GM19239 (cell line): ENCODE measurements at places on chromosomes 12 and 14.

- no peak for DNase-seq
Observed at GRCh38 chr12:127654383-127654985, 612.5 kb upstream of the TMEM132C start.

DNA sequence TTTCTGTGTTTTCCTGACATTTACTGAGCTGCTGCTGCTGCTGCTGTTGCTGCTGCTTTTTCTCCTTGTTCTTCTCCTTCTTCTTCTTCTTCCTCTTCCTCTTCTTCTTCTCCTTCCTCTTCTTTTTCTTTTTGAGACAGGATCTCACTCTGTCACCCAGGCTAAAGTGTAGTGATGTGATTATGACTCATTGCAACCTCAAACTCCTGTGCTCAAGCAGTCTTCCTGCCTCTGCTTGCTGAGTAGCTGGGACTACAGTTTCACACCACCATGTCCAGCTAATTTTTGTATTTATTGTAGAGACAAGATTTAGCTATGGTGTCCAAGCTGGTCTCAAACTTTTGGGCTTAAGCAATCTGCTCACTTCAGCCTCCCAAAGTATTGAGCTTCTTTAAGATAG, 95.8 kb downstream of the TMTC3 start:
- DNase-seq = no peak

- no peak for DNase-seq
Observed at GRCh38 chr12:117042171-117042842, 56.9 kb downstream of the TESC start.

GRCh38 chr14:95173518-95173917, 16.2 kb upstream of the DICER1 start:
- DNase-seq = no peak

DNA sequence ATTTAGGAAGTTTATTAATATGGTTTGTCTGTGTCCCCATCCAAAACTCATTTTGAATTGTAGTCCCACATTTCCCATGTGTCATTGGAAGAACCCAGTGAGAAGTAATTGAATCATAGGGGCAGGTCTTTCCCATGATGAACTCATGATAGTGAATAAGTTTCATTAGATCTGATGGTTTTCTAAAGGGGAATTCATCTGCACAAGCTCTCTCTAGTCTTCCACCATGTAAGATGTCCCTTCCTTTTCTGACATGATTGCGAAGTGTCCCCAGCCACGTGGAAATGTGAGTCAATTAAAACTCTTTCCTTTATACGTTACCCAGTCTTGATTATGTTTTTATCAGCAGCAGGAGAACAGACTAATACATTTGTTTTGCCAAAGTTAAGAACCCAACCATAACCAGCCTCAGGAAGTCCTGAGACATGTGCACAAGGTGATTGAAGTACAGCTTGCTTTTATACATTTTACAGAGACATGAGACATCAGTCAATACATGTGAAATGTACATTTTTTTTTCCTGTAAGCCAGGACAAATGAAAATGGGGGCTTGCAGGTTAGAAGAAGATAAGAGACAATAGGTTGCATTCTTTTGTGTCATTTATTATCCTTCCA, 1136.7 kb downstream of the TMEM121 start:
- DNase-seq = no peak

DNA sequence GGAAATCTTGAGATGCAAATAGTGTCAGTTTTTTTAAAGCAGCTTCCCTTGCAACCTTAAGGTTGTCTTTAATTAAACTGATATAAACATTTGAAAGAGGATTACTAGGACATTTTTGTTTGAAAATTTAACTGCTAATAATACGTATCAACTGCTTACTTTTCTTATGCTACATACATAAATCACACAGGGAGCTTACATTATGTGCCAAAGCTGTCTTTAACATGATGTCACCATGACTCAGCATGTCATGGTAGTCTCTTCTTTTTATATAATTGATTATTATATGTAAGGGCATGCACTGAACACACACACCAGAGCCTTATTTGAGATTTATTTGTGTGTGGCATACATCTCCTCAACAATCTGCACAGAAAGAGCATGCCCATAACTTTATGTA, 63.0 kb upstream of the PTHLH start:
- DNase-seq = no peak

DNA sequence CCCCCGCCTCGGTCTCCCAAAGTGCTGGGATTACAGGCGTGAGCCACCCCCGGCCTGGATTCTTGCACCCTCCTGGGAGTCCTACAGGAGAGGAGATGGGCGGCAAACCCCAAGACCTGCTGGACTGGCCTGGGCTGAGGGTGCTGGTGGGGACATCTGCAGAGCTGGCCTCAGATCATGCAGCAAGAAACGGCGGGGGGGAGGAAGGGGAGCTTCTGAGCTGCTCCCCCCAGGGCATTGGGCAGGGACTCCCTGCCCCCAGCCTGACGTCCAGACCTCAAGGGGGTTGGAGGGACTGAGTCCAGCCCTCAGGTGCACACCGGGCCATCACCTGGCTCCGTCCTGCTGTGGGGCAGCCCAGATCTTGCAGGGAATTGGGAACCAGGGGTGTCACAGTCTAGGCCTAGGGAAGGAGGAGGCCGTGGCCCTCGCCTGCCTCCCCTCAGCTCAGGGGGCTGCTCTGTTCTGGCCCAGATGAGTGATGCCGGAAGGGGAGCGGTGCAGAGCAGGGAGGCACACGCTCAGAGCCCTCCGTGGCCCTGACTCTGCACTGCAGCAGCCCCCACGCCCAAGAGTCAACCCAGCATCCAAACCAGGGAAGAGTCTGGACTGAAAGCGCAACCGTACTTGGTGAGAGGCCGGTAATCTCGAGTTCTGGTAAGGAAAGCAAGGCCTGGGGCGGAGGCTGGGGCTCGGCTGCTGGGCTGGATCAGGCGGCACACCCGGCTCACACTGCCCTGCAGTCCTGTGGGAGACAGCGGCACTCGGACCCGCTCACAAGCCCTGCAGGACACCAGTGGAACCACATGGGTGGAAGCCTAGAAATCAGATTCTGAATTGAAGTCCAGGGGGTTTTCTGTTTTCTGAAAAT, 8.9 kb upstream of the AMN start:
- no peak for DNase-seq

DNA sequence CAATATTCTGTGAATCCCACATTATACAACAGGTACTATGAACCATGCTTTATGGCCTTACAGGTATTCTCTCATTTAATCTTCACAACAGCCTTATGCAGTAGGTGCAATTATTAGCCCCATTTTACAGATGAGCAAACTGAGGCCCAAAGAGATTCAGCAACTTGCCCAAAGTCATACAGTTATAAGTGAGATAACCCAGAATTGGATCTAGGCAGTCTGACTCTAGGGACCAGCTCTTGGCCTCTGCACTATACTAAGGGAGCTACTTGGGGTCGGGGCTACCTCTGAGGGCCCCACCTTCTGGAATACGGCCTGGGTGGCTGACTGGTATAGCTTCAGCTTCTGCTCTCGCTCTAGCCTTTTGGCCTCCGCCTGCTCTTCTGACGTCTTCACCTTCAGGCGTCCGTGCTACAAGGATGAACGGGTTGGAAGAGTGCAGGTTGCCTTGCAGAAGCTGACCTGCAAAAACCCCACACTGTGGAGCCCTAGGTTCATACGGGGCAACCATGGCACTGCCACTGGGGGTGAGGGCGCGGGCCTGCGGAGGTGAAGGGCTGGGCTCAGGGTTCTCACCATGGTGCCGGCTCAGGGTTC, 762 bp downstream of the RABGGTA start:
- no peak for DNase-seq
